ENCODE measurements at places on chromosomes 2 and 18.
A peak's percentile ranks its signal among the peaks of the same experiment; 100 is the strongest.

- no peak for DNase-seq
Measured at GRCh38 chr2:122028371-122029100, 273.1 kb downstream of the TSN start.

DNA sequence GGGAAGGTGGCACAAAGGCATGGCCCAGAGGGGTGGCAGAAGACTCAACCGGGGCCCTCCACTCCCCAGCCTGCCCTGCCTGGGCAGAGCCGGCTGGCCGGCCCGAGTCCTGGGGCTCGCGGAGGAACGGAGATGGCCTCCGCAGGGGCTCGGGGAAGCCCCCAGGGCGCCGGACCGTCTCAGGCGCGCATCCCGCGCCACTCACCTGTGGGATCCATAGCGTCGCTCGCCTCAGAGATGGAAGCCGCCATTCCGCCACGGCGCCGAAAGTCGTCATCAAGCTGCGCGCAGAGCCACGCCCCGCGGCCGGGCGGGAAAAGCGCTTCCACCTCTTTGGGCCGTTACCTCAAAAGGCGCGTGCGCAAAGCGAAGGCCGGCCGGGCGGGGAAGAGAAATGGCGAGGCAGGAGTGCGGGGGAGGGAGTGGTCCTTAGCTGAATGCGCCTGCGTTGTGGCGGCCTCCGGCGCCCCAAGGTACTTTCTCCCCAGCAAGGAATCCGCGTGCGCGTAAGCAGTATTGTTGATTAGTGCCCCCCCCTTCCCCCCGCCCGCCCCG lies at the start of gene SMPD4:
TSS of gene SMPD4 (minus strand) at position 278 of the 555 bp plus-strand sequence. CDS start 5,010 bp downstream, outside the sequence.
- DNase-seq = peak; percentile 89

GRCh38 chr2:224572338-224572737 lies 12.8 kb downstream of the CUL3 start:
- no peak for DNase-seq

DNA sequence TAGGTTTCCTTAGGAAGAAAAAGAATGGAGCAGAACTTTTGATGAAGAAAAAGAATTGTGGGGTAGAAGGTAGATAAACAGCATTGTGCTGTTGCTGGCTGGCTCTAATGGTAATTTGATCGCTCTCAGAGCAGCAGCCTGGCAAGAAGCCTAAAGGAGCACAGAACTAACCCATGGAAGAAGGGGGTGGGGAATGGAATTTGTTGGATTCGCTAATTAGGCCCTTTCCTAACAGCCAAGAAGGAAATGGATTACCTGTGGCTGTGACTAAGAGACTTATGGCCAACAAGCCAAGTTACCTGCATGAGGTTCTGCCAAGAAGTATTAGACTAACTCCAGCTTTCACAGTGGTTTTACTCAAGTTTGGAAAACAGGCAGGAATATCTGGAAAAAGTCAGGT lies 210.6 kb downstream of the IKZF2 start:
- DNase-seq = peak; percentile 25

DNA sequence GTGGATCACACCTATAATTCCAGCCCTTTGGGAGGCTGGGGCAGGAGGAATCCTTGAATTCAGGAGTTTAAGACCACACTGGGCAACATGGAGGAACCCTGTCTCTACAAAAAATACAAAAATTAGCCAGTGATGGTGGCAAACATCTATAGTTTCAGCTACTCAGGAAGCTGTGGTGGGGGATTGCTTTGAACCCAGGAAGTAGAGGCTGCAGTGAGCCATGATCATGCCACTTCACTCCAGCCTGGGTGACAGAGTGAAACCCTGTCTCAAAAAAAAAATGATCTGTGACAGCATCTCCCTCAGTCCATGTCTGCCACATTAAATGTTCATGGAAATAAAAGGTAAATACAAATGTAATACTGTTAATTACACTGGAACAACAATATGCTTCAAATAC lies 121.4 kb upstream of the COL5A2 start:
- no peak for DNase-seq

DNA sequence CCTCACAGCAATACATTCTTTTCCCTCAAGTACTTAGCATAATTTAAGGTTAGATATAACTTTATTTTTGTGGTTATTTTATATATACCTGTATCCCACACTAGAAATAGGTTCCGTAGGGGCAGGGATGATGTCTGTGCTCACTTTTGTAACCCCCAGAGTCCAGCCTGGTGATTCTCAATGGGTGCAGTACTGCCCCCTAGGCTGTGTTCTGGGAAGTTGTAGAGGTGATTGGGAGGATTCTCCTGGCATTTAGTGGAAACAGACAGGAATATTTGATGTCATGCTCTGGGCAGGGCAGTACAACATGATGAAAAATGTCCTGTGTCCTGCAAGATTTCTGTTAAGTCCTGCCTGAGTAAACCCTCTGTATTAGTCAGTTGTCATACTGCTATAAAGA lies 333.3 kb downstream of the PLCL1 start:
- no peak for DNase-seq

DNA sequence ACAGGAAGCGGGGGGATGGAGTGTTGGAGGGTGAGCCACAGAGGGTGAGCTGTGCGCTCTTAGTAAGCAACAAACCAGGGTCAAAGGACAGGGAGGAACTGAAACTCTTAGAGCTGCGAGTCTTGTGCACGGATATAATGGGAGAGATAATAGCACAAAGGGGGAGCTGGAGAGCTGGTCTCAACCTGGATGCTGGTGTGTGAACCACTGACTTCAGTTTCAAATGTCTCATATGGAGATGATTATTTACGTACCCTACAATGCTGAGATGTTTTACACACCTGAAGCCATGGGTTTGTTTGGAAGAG lies 35.9 kb downstream of the PTGR3 start:
- no peak for DNase-seq
